ENCODE measurements at places on chromosomes 4 and X. TPM values are rescaled to one million over a fixed set of nuclear protein-coding genes. Genes with fewer than 3 reads are reported as not detected.

DNA sequence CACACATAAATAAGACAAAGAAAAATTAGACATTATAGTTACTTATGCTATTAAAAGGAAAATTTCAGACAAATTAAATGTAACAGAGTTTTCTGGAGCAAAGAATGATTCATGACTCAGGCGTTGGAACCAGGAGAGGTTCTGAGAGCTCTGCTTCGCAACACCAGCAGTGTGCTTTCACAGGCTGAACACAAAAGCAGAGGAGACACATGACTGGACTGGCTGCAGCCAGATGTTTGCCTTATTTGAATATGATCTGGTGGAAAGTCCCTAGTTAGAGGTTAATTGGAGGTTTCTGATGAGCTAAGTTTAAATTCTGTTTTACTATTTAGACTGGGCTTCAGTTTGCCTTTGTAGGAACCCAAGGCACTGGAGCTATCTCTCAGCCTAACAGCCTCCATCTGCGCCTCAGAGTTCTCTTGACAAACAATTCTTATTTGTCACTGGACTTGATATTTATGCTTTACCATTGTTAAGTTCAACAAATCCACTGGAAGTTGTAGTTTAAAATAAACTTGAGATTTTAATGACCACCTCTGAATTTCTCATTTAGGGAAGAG, 16.2 kb downstream of the BOD1L1 start:
- no peak for DNase-seq

The REPS2 gene
- 11.3 TPM for total RNA-seq

DNA sequence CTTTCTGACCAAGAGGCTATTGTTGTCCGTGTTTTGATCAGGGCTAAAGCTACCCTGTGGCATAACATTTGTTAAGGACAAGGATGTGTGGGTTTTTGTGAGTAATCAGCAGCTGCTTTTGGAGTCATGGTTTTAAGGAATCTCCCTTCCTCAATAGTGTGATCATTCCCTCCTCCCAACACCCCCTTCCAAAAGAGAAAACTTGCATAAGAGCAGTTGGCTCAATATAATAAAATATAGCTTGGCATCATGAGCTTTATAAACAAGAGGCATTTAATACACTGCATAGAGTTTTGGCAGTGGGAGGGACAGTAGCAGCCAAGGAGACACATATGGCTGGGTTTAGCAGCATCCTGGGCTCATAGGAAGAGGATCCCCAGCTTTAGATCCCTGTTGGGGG, 84.7 kb downstream of the NHS start:
- DNase-seq, result no peak

GRCh38 chrX:47644557-47645091, 5.7 kb downstream of the ELK1 start:
- no peak for DNase-seq

- DNase-seq, result no peak
Measured at GRCh38 chrX:130691576-130691975, 211.4 kb downstream of the ENOX2 start.

DNA sequence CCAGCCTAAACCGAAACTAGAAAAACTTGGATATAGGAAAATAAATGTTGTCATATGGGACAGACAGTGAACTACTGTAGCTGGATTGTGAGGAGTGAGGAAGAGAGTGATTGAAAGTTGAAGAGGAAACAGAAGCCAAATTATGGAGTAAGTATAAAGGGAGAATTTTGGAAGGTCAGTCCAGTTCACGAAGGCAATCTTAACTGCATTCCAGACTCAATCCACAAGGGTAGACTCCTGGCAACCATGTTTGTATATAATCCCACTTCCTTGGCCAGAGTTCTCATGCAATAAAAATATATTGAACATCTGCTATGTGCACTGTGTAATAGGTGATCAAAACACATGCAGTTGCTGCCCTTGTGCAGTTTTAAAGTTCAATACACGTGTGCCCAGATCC, 58.6 kb upstream of the CAMK2D start:
- no peak for DNase-seq

DNA sequence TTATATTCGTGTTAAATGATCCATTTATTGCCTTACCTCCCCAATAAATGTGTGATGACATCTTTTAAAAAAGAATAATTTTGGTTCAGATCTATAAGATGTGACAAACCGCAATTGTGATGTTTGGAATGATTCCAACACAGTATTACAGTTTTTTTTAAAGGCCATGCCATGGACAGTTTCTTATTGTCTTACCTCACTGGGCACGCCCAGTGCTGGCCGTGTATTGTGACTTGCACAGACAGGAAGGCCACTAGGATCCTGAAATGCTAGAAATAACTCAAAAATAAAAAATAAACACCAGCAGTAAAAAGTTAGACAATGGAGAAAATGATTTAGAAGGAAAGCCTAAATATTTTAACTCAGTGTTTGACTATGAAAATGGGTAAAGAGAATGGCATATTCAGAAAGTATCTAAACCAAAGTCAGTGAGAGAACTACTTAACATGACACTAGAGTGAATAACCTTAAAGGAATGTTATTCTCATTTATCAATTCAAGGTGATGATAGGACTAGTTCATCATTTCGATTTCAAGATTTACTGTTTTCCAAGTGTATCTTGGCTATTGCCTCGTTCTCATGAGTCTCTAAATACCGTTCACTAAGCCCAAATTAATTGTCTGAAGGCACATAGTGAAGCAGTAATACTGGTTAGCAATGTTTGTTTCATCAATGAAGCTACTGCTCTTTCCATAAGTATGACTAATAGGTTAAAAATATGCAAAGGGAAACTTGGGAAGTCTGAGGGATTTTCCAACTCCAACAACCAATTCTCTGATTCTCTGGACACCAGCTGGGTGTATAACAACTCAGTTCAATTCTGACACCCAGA, 46.1 kb upstream of the VEGFC start:
- peak; percentile 44 for DNase-seq

DNA sequence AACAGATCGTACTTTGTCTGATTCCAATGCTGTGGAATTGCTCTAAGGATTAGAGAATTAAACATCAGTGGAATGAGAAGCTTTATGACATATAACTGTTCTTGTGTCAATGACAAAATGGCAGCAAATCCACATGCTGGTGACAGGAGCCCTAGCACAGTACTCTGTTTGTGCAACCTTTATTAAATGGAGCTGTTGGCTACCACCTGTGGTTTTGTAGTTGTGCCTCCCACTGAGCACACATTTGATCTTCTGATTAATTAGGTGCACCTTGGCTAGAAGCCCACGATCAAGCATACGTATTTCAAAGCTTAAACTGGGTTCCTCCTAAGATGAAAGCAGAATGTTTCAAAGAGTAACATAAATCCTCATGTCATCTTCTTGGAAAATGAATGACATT, 394.0 kb upstream of the IGFBP7 start:
- DNase-seq, result no peak

The ZBTB49 gene
- total RNA-seq, result 4.1 TPM

The VSIG4 gene
- 56.6 TPM for total RNA-seq

- no peak for DNase-seq
Measured at GRCh38 chrX:2391869-2392606, 108.7 kb downstream of the DHRSX start.

The NPY2R gene
- total RNA-seq, result not detected

DNA sequence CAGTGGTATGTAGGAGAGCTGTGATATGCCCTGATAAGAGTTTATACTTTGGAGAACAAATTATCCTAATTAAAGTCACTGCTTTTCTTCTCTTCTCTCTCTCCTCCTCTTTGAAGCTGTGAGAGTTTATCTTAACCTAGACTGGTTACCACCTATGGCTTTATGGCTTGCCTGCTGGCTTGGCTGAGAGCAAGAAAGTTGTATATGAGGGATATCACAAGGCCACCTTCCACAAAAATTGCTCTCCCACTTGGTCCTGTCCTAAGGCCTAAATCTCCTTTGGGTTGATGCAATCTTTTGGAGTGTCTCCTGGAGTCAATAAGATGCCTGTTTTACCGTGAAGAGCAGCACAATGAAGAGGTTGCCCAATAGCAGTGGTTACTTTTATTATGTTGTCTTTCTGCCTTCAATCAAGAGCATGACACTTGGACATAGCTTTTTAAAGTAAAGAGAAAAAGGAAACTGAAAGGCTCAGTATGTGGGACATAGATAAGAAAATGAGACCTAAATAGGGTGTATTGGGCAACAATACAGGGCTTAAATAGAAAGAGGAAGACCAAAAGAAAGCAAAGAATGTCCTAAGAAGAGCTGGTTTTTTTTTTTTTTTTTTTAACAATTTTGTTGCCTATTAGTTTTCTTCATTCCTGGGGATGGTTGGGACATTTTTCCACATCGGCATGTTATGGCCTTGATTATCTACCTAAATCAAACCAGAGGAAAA, 9.2 kb downstream of the GUCY1A1 start:
- DNase-seq, result no peak

DNA sequence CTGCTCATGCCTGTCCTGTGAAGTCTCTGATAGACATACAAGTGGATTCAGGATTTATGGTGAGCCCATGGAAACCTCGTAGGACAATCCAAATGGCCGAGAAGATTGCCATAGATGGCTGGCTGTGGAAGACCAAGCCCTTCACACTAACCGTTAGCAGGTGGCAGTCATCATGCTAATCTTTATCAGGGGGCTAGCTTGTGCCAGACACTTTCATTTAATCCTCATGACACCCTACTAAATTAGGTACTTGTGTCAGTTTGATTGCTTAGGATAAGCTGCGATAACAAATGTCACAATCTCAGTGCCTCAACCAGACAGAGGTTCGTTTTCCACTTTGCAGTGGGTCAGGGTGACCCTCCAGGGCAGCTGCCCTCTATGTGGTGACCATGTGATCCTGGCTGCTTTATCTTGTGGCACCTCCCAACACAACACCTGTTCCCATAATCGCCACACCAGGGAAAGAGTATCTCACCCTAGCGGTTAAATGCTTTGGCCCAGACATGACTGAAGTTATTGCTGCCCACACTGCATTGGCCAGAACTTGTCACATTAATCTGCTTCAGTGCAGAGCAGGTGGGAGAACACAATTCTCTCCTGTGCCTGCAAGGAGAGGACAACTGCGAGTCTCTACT, 60.8 kb downstream of the REPS2 start:
- DNase-seq, result no peak

The TMSB15A gene
- not detected for total RNA-seq

The MAGEE2 gene
- total RNA-seq, result not detected

DNA sequence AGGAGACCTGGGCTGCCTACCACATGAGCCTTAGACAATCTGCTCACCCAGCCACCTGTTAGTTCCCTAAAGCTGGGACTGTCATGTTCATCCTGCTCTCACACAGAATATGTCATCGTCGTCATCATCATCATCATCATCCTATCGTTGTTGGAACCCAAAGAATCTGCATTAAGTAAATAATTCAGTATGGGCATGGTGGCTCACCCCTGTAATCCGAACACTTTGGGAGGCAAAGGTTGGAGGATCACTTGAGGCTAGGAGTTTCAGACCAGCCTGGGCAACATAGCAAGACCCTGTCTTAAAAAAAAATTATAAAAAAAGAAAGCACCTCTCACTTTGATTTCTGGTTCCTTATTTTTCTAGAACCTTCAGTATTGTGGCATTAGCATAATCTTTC, 6.4 kb downstream of the ENOPH1 start:
- DNase-seq, result no peak

DNA sequence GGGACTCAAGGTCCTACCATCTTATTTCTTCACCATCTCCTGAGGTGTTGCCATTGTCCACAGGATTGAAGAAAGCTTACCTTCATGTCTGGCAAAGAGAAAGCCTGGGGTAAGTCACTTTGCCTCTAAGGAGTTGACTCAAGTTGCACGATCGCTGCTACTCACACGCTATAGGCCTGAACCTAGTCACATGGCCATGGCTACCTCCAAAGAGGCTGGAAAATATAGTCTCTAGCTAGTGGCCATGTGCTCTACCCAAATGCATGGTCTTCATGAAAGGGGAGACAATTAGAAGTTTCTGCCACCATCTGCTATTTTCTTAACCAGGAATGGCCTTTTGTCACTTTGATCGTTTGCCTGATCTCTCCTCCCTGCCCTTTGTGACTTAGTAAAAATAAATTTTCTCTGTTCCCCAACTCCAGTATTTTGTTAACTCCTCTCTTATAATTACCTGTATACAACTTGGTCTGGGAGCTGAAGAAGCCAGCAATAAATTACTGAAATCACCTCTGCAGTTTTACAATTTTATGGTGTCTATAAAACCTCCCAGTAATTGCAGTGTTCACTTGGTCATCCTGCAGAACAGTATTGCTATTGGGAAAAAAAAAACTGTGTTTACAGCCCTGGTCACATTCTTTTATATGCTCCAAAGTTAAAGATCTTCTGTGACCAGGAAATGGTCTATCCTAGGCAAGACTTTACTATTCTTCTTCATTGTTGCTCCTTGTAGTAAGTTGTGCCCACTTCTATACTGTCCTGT, 126.7 kb upstream of the TSPAN5 start:
- DNase-seq, result no peak

DNA sequence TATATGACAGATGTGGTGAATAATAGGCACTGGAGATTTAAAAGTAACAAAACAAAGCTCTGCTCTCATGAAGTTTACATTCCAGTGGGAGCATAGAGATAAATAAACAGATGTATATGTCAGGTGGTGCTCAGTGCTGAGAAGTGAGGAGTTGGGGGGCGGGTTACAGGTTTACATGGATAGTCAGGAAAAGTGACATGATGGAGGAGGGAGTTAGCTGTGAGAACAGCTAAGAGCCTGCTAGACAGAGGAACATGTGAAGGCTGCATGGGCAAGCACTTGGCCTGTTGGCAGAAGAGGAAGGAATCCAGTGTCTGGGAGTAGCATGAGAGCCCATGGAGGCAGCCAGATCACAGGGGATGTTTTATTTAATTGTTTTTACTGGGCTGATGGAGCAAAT, 10.2 kb upstream of the TMEM156 start:
- no peak for DNase-seq

DNA sequence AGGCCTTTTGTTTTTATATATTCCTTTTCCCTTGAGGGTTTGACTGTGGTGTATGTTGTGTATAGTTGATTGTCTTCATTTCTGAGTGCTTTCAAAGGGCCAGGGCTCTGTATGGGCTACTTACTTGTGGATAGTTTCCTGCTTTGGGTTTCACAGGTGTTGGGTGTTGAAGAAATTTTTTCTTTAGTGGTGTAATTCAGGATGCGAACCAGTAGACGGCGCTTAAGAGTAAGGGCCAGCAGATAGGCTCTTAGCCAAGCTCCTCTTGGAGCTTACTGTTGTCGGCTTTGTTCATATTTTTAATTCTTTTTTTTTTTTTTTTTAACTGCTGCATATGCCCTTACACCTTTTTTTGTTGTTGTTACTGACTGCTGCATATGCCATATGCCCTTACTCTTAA, 276.3 kb upstream of the GALNT7 start:
- DNase-seq, result no peak

- DNase-seq, result no peak
Measured at GRCh38 chr4:116092961-116093360, 979.5 kb upstream of the NDST4 start.

The SMIM20 gene
- 40.1 TPM for total RNA-seq

The PRKG2 gene
- 0.05 TPM for total RNA-seq

DNA sequence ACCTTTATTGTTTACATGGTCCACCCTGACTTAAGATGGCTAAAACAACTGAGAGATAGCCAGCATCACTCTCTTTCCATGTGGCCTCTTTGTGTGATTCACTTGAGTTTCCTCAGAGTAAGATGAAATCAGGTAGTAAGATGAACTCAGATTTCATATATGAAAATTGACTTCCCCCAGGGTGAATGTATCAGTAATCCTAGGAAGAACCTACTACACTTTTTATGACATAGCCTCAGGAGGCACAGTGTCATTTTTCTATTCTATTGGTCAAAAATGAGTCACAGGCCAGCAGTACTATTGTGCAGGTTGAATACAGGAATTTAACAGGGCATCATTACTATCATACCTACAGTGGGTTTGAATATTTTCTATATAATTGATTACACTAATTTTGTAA, 14.6 kb upstream of the SULT1E1 start:
- no peak for DNase-seq

Data from Right ventricle myocardium superior (tissue), 1 donor.